ENCODE measurements at places on chromosomes 1 and 21.
A peak's percentile ranks its signal among the peaks of the same experiment; 100 is the strongest.

- no peak for DNase-seq
Observed at GRCh38 chr1:6263716-6264115, 2.8 kb upstream of the GPR153 start.

- DNase-seq, result no peak
Observed at GRCh38 chr21:15744926-15745325, 15.1 kb downstream of the USP25 start.

DNA sequence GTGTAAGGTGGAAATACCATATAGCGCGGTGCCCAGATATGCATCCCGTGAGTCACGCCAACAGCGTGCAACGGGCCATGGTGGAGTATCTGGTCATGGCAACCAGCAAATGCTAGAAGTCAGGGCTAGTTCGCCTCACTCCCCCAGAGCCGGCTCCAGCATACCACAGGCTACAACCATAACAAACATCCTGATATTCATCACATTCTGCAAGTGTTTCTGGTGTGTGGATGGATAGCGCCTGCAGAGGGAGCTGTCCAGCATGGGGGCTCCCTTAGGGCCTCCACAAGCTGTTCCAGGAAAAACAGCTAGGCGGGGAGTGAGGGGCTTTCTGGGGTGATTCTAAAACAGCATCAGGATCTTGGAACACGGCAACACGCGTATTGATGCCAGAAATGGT is 6.8 kb downstream of the C1orf198 start:
- no peak for DNase-seq

GRCh38 chr1:24288479-24288878 is 30.7 kb upstream of the GRHL3 start:
- no peak for DNase-seq

GRCh38 chr1:166544561-166544960 is 294.7 kb upstream of the POGK start:
- DNase-seq, result no peak

GRCh38 chr1:40955266-40955665 is 24.2 kb upstream of the CTPS1 start:
- no peak for DNase-seq

- peak; percentile 91 for DNase-seq
Observed at GRCh38 chr21:45554477-45555175, 12.4 kb upstream of the SLC19A1 start.
